Thyroid gland (tissue), 4 donors: ENCODE measurements at places on chromosomes 2 and 18. TPM values are rescaled to one million over a fixed set of nuclear protein-coding genes. Genes with fewer than 3 reads are reported as not detected.

Gene SP140
- 1.1 TPM for total RNA-seq

Gene RGPD3
- 1.2 TPM for total RNA-seq

Gene SP5
- not detected for total RNA-seq

Gene NMUR1
- total RNA-seq: not detected

Gene PFN4
- total RNA-seq: 3.5 TPM

Gene CDH19
- 2.3 TPM for total RNA-seq

Gene AQP4
- total RNA-seq: 18.9 TPM

Gene WDFY1
- 87.7 TPM for total RNA-seq

Gene DSG1
- total RNA-seq: not detected

Gene SLC25A12
- 37.3 TPM for total RNA-seq

Gene CRACDL
- total RNA-seq: 5.2 TPM

Gene SIX2
- 3.1 TPM for total RNA-seq

Gene L3MBTL4
- 15.2 TPM for total RNA-seq

Gene TTN
- 10.1 TPM for total RNA-seq

DNA sequence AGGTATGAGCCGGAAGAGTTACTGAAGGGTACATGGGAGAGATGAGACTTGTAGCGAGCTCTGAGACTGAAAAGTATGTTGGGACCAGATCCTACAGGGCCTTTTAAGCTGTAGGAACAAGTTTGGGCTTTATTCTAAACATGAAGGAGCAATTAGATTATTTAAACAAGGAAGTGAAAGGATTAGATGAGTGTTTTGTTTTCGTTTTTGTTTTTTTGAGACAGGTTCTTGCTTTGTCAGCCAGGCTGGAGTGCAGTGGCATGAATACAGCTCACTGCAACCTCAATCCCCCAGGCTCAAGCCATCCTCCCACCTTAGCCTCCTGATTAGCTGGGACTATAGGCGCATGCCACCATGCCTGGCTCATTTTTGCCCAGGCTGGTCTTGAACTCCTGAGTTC is 110.7 kb downstream of the C1D start:
- no peak overlapping the region for H3K4me3 ChIP-seq
- H3K4me1 ChIP-seq: no peaks in the 10 kb centered on the region
- no peak for DNase-seq
- no peaks in the 10 kb centered on the region for H3K27me3 ChIP-seq

DNA sequence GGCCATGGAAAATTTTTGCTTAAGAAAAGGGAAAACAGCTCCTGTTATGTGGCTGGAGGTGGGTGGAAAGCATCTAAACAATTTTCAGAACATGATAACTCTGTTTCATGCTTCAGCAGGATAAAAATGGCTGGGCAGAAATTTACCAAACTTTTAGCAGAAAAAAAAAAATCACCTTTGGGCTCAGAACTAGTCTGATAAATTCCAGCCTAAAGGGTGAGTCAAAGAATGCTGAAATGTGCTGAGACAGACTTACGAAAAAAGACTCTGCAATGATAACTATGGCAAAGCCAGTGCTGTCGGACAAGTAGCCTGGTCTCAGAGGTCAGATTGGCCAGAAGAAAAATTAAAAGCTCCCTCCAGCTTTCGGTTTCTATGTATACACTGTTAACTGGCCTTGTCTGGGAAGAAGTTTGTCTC is 123.6 kb downstream of the LRATD1 start:
- H3K27ac ChIP-seq: no peak overlapping the region
- H3K4me1 ChIP-seq: no peaks in the 10 kb centered on the region
- H3K4me3 ChIP-seq: no peak overlapping the region
- H3K27me3 ChIP-seq: no peaks in the 10 kb centered on the region
- H3K36me3 ChIP-seq: no peaks in the 10 kb centered on the region
- no peak for DNase-seq

- H3K27me3 ChIP-seq: no peaks in the 10 kb centered on the region
- DNase-seq: peak; percentile 94
- peak overlapping the region; percentile 82 for H3K27ac ChIP-seq
- peaks cover 39% of the 10 kb centered on the region for H3K4me1 ChIP-seq
Observed at GRCh38 chr2:160207804-160208654, 8.0 kb upstream of the ITGB6 start.

DNA sequence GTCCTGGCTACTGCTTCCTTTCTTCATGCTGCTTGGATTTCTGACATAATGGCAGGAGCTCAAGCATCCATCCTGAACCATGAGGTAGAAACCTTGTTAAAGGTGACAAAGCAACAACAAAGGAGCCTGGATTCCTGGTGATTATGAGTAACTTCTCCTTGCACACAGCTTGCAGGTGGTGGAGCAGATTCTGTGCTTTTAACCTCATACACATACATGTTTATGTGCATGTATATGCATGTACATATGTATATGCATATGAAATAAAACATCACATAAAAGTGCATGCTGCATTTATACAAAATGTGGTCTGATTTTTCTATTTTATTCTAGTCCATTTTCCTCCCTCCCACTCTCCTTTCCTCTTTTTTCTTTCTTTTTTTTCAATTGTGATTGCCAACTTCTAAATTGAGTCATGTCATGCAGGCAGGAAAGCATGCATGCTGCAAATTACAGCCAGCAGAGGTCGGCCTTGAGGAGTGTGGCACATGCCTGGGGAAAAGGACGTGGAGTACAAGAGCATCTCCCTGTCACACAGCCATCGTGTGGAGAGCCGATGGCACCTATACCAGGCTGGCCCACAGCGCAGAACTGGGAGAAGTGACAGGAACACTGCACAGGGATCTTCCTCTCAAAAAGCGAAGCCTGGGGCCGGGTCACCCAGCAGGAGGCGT is 17.9 kb downstream of the LCT start:
- no peaks in the 10 kb centered on the region for H3K36me3 ChIP-seq
- no peak for DNase-seq
- H3K27ac ChIP-seq: no peak overlapping the region
- no peaks in the 10 kb centered on the region for H3K27me3 ChIP-seq

- H3K27me3 ChIP-seq: no peaks in the 10 kb centered on the region
- no peak for DNase-seq
- no peak overlapping the region for H3K4me3 ChIP-seq
- no peaks in the 10 kb centered on the region for H3K4me1 ChIP-seq
Observed at GRCh38 chr18:48600456-48601090, 61.7 kb downstream of the CTIF start.

GRCh38 chr2:66437109-66437690 is 2.3 kb downstream of the MEIS1 start:
- H3K4me3 ChIP-seq: peak overlapping the region; percentile 6
- H3K27me3 ChIP-seq: peaks cover 6% of the 10 kb centered on the region
- H3K36me3 ChIP-seq: no peaks in the 10 kb centered on the region
- DNase-seq: no peak
- no peak overlapping the region for H3K27ac ChIP-seq

- H3K4me1 ChIP-seq: peaks cover 42% of the 10 kb centered on the region
- peak overlapping the region; percentile 96 for H3K27ac ChIP-seq
- H3K27me3 ChIP-seq: no peaks in the 10 kb centered on the region
- no peak overlapping the region for H3K4me3 ChIP-seq
- DNase-seq: no peak
- no peaks in the 10 kb centered on the region for H3K36me3 ChIP-seq
Observed at GRCh38 chr2:159995038-159995437, 67.4 kb downstream of the PLA2R1 start.

- H3K27me3 ChIP-seq: no peaks in the 10 kb centered on the region
- DNase-seq: no peak
- H3K4me1 ChIP-seq: no peaks in the 10 kb centered on the region
- no peaks in the 10 kb centered on the region for H3K36me3 ChIP-seq
- no peak overlapping the region for H3K27ac ChIP-seq
Observed at GRCh38 chr18:74861154-74861553, 263.5 kb downstream of the ZNF407 start.

DNA sequence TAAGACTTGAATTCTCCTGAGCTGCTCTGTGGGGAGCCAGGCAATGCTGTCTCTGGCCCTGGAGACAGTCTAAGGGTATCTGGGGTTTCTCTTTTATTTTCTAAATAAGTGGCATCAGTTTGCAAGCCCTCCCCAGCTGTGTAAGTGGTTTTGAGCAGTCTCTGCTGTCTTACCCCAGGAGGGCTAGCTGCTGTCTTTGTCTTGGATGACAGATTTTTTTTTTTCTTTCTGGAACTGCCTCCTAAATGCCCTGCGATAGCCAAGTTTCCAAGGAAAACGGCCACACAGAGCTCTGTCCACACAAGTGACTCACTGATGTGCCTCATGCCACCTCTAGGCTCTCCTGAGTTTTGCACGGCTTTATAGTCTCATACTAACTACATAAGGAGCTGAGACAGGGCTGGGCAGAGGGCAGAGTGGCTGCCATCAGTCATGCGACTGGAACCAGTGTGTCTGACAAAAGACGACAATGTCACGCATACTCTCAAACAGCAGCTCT is 37.2 kb upstream of the THOC1 start:
- no peaks in the 10 kb centered on the region for H3K36me3 ChIP-seq
- no peak for DNase-seq
- H3K27ac ChIP-seq: no peak overlapping the region
- no peaks in the 10 kb centered on the region for H3K4me1 ChIP-seq
- H3K27me3 ChIP-seq: no peaks in the 10 kb centered on the region
- H3K4me3 ChIP-seq: no peak overlapping the region

GRCh38 chr2:133292259-133292658 is 276.0 kb downstream of the NCKAP5 start:
- H3K36me3 ChIP-seq: no peaks in the 10 kb centered on the region
- no peak overlapping the region for H3K4me3 ChIP-seq
- DNase-seq: no peak
- no peaks in the 10 kb centered on the region for H3K4me1 ChIP-seq
- H3K27me3 ChIP-seq: no peaks in the 10 kb centered on the region

DNA sequence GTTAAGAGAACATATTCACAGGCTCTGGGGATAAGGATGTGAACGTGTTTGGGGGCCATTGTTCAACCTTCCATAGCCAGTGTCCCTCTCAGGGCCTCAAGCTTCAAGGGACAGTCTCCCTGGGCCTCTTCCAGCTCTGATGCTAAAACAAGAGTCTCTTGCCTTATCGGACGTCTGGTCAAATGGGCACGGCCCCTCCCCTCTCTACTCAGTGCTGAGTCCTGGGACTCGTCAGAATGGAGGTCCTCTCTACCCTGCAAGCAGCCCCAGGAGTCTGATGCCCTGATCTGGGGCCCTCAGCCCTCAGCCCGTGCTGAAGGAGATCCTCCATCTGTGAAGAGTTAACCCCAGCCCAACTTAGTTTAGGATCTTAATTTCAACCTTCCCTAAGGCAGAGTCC is 198.2 kb downstream of the ZFP36L2 start:
- peaks cover 12% of the 10 kb centered on the region for H3K4me1 ChIP-seq
- no peak overlapping the region for H3K4me3 ChIP-seq

GRCh38 chr2:171432969-171433762 is 624 bp downstream of the METTL8 start:
- H3K36me3 ChIP-seq: no peaks in the 10 kb centered on the region
- H3K4me1 ChIP-seq: peaks cover 10% of the 10 kb centered on the region
- DNase-seq: peak; percentile 51
- H3K27ac ChIP-seq: no peak overlapping the region

- no peaks in the 10 kb centered on the region for H3K36me3 ChIP-seq
- DNase-seq: no peak
- H3K4me3 ChIP-seq: no peak overlapping the region
- peaks cover 52% of the 10 kb centered on the region for H3K4me1 ChIP-seq
Observed at GRCh38 chr18:3266062-3266608, 4.2 kb downstream of the MYL12B start.

DNA sequence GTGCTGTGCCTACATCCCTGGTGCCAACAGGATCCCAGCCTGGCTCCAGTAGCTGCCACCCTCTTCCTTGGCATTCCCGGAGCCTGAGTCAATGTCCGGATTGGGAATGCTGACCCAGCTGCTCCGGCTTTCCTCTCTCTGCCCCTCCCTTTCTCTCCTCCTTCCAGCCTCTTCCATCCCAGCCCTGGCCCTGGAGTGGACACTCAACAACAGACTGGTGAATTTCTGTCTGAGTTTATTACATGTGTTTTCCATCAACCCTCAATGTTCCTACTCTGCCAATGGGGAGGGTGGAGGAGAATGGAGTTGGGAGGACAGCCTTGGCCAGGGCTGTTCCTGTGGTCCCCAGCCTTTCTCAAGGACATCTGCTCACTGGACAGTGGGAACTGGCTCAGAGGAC is 917 bp upstream of the PRKAG3 start:
- no peak overlapping the region for H3K4me3 ChIP-seq
- H3K36me3 ChIP-seq: no peaks in the 10 kb centered on the region
- peaks cover 4% of the 10 kb centered on the region for H3K4me1 ChIP-seq

- H3K4me3 ChIP-seq: no peak overlapping the region
- H3K36me3 ChIP-seq: no peaks in the 10 kb centered on the region
- no peak overlapping the region for H3K27ac ChIP-seq
- peaks cover 3% of the 10 kb centered on the region for H3K4me1 ChIP-seq
- no peaks in the 10 kb centered on the region for H3K27me3 ChIP-seq
Observed at GRCh38 chr2:48984922-48985321, 169.4 kb downstream of the FSHR start.

- peaks cover 9% of the 10 kb centered on the region for H3K36me3 ChIP-seq
- DNase-seq: no peak
- H3K4me1 ChIP-seq: peaks cover 18% of the 10 kb centered on the region
- no peaks in the 10 kb centered on the region for H3K27me3 ChIP-seq
- no peak overlapping the region for H3K4me3 ChIP-seq
Observed at GRCh38 chr2:221423210-221423804, 148.8 kb downstream of the EPHA4 start.

- H3K27ac ChIP-seq: no peak overlapping the region
- no peaks in the 10 kb centered on the region for H3K4me1 ChIP-seq
- DNase-seq: no peak
- H3K36me3 ChIP-seq: no peaks in the 10 kb centered on the region
- no peaks in the 10 kb centered on the region for H3K27me3 ChIP-seq
Observed at GRCh38 chr2:55175254-55176093, 56.6 kb downstream of the CLHC1 start.

- no peak overlapping the region for H3K27ac ChIP-seq
- no peaks in the 10 kb centered on the region for H3K4me1 ChIP-seq
- H3K27me3 ChIP-seq: no peaks in the 10 kb centered on the region
- no peak overlapping the region for H3K4me3 ChIP-seq
- no peaks in the 10 kb centered on the region for H3K36me3 ChIP-seq
Observed at GRCh38 chr18:63869851-63870250, 17.7 kb upstream of the SERPINB2 start.

- H3K27ac ChIP-seq: no peak overlapping the region
- H3K4me3 ChIP-seq: no peak overlapping the region
- H3K27me3 ChIP-seq: no peaks in the 10 kb centered on the region
- H3K4me1 ChIP-seq: no peaks in the 10 kb centered on the region
- H3K36me3 ChIP-seq: no peaks in the 10 kb centered on the region
- no peak for DNase-seq
Observed at GRCh38 chr2:174527101-174527721, 40.4 kb upstream of the GPR155 start.

DNA sequence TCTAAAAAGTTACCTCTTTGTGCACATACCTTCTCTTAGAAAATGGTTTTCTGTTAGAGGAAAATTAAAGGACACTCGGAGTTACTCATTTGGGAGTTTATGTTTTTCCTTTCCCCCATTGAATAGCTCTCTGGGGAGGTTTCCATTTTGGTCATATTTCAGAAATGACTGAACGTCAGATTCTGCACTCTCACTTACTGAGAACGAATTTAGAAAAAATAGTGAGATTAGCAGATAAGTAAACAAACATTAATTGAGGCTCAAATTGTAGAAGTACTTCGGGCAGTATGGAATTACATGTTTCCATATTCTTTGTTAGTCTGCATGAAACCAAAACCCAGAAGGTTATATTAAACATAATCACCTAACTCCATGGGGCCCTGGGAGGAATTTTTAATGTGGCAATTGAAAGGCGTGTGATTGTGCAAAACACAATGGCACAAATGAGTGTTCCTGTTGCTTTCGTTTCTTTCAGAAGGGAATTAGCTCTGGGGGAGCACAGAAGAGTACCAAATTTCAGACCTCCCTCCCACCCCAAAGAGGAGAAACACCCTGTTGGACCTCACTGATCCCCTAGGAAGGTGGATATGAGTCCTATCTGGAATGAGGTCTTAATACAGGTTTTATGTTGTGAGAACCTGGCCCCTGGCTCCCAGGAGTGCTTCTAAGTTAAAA is 212.3 kb downstream of the BCL2 start:
- H3K27me3 ChIP-seq: no peaks in the 10 kb centered on the region
- H3K4me3 ChIP-seq: no peak overlapping the region
- no peak overlapping the region for H3K27ac ChIP-seq
- DNase-seq: no peak
- H3K36me3 ChIP-seq: no peaks in the 10 kb centered on the region
- peaks cover 9% of the 10 kb centered on the region for H3K4me1 ChIP-seq
